ENCODE measurements at places on chromosomes 1 and 21.

GRCh38 chr1:160724465-160725242 lies 13.0 kb upstream of the CD48 start:
- DNase-seq: no peak

- no peak for DNase-seq
Observed at GRCh38 chr1:244458781-244459180, 2.3 kb upstream of the CATSPERE start.

- DNase-seq: no peak
Observed at GRCh38 chr1:34520111-34520510, 234.7 kb upstream of the GJB5 start.

DNA sequence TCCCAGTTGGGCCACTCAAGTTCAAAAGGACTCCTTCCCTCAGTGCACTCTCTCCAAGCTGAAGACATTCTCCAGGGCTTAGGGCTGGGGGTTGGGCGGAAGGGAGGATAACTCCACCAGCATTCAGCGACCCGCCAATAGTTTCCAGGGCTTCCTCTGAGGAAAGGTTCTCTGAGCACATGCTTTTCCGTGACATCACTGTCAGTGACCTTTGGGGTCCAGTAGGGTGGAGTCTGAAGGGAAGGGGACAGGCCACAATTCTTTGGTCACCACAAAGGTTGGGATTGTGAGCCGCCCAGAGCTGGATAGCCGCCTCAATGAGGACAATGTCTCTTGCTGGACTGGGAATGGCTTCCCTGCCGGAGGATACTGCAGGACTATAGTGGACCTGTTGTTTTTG lies 22.8 kb upstream of the RXRG start:
- no peak for DNase-seq

DNA sequence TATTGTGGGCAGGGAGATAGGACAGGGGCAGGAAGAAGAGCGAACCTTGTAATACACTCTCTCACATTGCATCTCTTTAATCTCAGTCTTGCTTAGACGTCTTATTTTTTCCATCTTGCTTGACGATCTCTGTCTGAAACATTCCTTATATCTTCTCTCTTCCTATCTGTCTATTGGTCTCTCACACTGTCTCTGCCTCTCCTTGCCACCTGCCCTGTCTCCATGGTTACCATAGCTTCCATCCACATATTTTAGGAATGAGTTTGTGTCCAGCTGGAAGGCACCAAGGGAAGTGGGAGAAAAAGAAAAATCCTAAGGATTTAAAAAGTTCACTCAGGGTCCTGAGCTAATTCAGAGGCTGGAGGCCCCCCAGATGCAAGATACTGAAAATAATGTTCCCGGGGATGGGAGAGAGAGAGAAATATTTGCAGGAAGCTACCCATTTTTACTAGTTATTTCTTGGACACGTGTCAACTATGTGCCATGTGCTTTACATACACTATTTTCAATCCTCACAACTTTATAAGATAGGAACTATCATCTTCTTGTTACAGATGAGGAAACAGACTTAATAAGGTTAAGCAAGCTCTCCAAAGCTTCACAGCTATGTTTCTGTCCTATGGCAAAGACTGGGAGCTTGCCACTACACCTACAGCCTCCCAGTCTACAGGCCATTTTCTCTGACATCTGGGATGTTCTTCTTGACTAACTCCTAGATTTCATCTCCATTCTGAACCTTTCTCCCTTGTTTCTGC lies 933 bp downstream of the ANKRD34A start:
- DNase-seq: no peak

- no peak for DNase-seq
Observed at GRCh38 chr1:228145463-228146416, 4.0 kb upstream of the GJC2 start.

DNA sequence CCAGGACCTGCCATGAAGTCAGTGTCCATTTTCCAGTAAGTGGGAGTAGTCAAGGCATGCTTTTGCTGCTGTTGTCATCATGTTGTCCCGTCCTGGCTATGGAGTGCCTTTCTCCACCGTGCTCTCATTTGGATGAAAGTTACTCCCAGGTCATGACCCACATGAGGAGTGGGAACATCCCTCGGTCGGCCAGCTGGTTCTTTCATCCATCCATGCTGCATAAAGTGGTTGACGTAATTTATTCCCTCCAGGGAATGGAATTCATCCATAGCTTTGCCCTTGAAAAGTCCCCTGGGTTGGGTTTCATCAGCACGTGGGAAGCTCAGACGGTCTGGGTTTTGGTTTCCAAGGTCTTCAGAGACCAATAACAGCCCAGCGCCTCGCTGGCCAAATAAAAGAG lies 11.6 kb downstream of the PLA2G2A start:
- no peak for DNase-seq

DNA sequence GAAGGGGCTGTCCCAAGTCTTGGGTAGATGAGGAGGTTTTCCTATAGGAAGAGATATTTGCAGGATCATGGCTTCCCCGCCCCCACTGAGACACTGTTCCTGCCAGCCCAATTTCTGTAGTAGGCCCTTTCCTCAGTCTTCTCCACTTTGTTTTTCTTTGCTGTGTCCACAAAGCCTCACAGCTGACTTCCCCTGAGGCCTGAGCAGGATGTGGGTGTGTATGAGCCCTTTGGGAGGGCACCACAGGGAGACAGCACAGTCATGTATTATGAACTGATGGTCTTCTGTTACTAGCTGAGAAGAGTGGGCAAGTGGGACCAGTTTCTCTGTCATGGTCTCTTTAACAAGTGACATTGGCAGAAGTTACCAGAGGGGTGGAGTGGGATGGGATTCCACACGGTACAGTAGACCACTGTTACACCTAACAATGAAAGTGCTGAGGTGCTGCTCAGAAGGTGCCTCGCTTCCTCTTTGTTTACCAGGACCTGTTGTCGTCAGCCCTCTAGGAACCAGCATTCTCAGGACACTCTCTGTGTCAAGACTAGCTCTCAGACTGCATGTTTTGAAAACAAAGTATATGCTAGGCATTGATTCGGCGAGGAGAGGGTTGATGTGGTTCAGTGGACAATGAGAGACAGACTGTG lies 253.8 kb upstream of the HOOK1 start:
- DNase-seq: no peak

DNA sequence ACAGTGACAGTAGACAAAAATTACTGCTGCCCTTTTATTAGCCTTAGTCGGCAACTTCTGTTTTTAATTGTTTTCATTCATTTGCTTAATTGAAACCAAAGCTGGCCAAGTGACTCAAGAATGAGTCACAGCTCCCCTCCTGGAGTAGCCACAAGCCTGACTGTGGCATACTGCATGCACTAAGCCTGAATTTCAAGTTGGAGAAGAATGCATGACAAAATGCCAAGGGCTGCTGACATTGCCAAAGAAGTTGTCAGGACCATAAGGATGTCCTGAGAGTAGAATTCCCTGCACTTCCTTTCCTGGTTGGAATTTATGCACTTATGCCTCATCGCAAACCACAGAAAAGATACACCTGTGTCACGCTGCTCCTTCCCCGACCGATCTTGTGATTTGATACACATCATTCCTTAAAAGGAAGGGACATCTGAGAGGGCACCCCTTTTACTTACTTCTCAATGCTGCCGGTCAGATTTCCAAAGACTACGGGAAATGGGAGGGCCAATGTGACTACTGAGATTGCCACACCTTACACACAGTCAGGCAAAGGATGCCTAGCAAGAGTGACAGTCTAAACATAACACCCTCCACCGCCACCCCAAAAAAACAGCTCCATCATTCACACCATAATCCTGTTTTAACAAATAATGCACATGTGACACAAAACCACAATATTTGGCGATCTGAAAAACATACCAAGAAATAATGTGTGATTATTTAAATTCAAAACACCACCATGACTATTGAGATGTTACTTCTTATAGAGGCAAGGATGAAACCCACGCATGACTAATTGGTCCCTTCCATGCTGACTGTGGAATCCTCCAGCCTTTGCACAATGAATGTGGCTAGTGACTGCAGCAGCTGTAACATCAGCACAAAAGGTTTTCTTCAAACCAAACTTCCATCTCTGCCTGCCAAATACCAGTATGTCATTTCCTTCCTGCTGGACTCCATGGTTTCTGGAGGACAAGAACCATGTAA lies 28.2 kb downstream of the VAV3 start:
- DNase-seq: peak; percentile 49

- DNase-seq: no peak
Observed at GRCh38 chr1:172756024-172756423, 97.1 kb downstream of the FASLG start.

DNA sequence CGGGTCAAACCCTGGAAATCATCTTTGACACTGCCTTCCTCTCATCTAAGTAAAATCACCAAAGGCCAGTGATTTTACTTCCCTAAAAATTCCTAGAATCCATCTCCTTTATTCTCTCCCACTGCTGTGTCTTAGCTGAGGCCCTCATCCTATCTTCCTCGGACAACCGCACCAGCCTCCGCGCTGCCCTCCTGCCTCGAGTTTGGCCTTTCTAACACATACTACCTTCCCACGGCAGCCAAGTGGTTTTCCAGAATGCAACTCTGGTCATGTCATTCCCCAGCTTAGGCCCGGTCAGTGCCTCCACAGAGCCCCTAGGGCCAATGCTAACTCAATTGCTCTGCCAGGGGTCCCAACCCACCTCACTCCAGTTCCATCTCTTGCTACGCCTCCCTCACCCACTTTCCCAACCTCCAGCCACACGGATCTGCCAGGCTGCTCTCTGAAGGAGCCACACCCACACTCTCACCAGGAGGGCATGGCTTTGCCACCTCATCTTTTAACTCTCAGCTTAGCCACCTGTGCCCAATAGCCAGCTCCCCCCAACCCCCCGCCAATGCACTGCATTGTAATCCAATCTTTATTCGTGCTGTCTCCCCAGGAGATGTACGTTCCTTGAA lies 6.8 kb downstream of the TMEM9 start:
- DNase-seq: no peak

- DNase-seq: no peak
Observed at GRCh38 chr1:177122461-177123251, 41.9 kb downstream of the ASTN1 start.

- DNase-seq: peak; percentile 47
Observed at GRCh38 chr1:186183219-186183618, 191.8 kb downstream of the TPR start.

GRCh38 chr1:150267896-150268295 lies 920 bp downstream of the APH1A start:
- DNase-seq: no peak

GRCh38 chr1:200493344-200493743 lies 83.5 kb upstream of the ZNF281 start:
- no peak for DNase-seq

DNA sequence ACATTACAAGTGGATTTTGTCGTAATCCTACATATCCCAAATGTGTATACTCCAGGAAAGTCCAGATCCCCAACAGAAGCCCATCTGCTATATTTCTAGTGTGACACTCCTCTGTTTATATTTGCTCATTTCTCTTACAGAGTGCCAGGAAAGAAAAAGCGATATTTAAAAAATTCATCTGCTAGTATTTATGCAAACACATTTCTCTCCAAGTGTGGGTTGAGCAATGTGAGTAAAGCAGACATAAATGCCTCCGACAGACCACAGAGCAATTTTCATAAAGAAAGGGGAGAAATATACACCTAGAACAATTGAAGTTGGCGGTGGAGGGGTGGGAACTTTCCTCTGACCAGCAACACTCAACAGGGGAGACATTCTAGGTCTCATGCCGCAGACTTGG lies 22.2 kb upstream of the RAP1A start:
- DNase-seq: peak; percentile 20

- no peak for DNase-seq
Observed at GRCh38 chr1:182183606-182184005, 122.1 kb upstream of the ZNF648 start.

DNA sequence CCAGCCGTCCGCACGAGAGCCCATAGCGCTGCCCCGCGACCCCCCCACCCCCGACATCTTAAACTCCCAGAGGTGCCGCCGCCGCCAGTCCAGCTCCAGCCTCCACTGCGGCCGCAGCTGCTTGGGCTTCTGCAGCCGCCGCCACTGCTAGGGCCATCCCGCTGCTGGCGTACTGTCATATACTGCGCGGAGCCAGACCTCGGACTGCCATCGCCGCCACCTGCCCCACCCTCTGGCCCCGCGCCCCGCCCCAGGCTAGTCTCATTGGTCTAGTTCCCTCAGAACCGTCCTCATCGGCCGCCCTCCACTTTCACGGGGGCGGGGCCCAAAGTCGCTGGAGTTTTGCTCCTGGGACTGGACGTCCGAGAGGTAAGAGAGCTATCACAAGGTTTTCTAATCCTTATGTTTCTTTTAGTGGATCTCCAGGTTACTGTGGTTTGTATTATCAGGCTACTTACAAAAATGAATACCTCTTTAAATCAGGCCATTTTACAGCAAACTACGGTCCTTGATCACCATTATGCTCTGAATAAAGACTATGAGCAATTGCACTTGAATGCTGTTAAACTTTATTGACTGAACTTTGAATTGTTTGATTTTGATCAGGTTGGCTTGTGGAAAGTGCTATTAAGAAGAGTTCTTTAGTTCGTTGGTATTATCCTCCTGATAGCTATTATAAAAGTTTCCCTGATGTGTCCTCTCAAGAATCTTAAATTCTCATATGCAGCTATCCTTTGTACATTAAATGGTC lies 2.8 kb upstream of the CD1D start:
- peak; percentile 10 for DNase-seq

GRCh38 chr1:227712648-227713047 lies 22.5 kb downstream of the JMJD4 start:
- no peak for DNase-seq

DNA sequence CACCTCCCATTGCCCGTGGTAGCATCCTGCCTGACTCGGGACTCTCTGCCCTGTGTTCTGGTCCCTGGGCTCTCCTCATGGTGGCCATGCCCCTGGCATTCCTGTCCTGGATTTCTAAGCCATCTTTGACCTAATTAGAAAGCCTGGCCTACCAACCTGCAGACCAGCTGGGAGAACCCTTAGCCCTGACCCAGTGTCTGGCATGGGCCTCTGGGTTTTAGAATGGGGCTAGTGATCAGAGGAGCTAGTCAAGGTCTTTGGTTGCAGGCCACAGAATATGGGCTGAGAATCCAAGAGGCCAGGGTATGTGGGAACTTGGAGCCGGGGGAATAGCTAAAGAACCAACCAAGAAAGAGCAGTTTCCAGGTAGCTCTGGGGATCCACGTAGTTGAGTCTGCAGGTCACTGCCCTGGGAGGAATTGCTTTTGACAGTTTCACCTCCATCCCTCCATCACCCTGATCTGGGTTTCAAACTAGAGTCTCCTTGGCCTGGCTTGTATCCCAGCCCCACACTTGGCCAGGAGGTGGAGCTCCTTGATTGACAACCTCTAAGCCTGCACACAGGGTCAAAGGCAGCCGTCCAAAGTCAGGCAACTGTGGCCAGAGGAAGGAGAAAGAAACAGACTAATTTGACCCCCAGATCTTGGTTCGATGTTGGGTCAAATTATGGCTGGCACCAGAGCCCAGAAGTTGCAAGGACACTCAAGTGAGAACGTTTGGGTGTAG lies 54.7 kb upstream of the ABCG1 start:
- DNase-seq: no peak

DNA sequence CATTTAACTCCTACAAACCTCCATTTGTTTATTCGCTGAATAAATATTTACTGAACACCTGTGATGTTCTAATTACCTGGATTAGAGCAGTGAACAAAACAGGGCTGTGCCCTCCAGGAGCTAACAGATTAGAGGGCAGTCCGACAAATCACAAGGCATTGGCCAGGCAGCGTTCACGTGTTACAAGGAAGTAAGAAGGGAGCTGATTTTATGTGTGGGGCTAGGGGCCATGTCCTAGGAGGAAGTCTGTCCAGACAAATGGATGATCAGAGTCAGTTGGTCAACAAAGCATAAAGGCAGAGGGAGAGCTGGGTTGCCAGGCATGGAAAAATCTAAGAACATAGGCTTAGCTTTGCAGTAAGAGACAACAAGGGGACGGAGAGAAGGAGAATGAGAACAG lies 57.3 kb upstream of the BACE2 start:
- no peak for DNase-seq
